Activated CD4-positive, alpha-beta T cell treated with anti-CD3 and anti-CD28 coated beads, Interleukin-2, Interleukin-6, amounts not matched to agents 100 ng/mL and 50 ng/mL, durations not matched to agents 16 hours and 8 hours (primary cell): ENCODE measurements at places on chromosomes 7 and 10.

DNA sequence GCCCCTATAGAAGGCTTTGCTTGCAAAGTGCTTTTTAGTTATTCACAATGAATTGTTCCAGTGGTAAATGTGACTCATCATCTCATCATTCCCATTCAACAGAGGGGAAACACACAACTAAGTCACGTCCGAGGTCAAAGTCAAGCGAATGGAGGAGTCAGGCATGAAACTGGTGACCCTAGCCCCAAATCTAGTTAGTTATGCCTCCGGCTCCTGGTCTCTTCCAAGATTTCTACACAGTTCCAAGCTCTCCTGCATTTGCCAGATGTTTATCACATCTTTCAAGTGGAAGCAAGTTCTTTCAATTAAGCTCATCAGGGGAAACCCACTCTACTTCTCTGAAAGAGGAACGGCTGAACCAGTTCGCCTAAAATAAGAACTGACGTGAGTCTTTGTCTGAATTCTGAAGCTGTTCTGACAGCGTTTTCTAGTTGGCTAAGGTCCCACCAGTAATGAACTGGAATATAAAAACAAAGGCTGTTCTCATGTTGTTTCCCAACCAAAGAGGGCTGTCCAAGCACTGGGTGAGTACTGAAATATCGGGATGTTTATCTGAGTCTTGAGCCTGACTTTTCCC is 140.9 kb upstream of the NRBF2 start:
- DNase-seq = peak; percentile 32

- no peak for DNase-seq
Measured at GRCh38 chr10:11014671-11015445, 2.8 kb upstream of the CELF2 start.

DNA sequence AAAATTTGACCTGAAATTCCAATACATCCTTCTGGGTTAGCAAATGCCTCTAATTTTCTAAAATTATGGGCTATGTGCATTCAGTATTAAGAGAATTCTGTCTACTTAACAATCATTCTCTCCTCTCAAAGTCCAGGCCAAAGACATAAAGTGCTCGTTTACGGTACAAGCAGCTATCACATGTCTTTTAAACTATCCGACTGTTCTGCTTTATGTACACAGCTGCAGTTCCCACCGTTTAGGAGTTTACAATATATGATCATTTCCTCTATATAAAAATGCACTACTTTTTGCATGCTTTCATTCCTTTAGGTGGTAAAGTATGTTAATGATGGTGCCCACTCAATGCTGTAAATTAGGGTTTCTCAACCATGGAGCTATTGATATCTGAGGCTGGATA is 34.0 kb downstream of the CDK6 start:
- DNase-seq = no peak

DNA sequence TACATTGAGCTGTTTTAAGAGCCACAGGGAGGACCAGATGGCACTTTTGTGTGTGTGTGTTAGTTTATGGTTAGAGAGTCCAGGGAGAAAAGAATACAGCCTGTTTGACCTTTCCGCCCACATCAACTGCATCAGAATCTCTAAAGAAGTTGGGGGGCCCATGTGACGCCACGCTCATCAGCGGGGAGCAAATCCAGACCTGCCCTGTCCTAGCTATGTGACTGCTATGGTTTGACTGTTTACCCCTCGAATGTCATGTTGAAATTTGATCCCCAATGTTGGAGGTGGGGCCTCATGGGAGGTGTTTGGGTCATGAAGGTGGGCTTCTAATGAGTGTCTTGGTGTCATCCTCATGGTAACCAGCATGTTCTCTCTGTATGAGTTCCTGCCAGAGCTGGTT is 128.0 kb downstream of the ADRA2A start:
- no peak for DNase-seq

GRCh38 chr10:4751211-4751610 is 74.8 kb upstream of the AKR1E2 start:
- DNase-seq = no peak

- DNase-seq = no peak
Measured at GRCh38 chr7:39451901-39452300, 114.3 kb upstream of the YAE1 start.

- no peak for DNase-seq
Measured at GRCh38 chr10:16993186-16993585, 136.4 kb downstream of the CUBN start.

DNA sequence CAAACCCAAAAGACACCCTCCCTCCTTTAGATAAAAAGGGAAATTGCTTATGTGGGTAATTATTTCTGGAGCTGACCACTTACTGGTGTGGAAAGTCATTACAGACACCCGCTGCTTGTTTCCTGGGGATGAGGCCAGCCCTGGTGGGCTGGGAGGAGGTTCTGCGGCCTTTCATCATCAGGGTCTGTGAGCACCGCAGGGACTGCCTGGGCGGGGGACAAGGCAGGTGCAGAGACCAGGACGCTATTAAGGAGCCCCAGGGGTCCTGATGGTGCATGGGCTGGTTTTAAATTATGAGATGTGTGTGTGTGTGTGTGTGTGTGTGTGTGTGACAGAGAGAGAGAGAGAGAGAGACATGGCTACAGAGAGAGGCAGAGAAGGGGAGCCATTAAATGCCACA is 171.2 kb downstream of the DNAJB6 start:
- no peak for DNase-seq

DNA sequence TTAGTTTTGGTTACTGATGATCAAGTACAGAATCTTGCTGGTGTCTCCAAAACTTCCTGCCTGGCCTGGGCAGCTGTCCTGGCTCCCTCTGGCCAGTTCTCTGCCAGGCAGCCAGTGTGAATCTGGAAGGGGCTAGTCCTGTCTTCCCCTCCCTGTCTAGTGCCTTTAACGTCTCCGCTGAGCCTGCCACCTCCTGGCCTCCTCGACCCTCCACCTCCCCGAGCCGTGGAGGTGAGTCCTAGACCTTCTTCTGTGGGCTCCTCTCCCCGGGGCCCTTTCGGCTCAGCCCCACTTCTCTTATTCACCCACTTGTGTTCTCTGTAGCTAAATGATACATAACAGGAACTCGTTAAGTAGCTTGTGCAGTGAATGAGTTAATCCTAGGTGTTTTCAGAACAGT is 218.2 kb downstream of the MGMT start:
- DNase-seq = no peak

GRCh38 chr7:45192621-45193041 is 35.0 kb downstream of the RAMP3 start:
- no peak for DNase-seq

GRCh38 chr10:12780634-12781601 is 220.6 kb downstream of the CCDC3 start:
- DNase-seq = peak; percentile 26

- no peak for DNase-seq
Measured at GRCh38 chr7:128053023-128053422, 21.8 kb upstream of the LRRC4 start.

- DNase-seq = no peak
Measured at GRCh38 chr10:6337382-6337781, 134.7 kb downstream of the PFKFB3 start.

DNA sequence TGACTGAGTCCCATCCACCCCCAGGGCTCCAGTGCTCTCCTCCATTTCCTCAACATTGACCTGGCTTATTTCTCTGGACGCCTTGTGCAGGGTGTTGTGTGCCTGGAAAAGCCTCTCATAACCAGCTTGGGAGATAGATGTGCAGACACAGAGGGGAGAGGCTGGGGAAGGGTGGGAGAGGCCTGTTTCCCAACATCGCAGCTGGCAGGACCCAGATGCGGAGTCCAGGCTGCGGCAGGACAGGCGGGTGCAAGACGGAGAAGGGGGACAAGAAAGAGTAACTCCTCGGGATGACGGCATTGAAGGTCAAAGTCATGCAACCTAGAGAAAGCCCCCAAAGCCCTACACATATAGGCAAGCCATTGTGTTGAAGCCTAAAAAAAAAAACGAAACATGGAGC is 54.1 kb upstream of the ANTXRL start:
- DNase-seq = no peak

DNA sequence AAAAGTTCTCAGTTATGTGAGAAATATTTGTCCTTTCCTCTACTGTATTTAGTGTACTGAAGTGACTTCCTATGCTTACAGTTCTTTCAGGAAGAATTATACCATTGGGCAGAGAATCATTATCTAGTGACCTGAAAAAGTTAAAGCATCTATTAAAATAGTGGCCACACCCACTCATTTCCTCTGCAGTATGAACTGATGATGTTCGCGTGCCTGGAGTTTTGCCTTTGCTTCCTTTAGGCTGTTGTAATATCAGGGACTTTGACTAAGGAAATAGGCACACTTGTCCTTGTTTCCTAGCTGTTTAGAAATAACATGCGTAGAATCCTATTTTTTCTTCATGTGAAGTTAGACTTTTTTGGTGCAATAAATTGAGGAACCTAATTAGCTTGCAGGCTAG is 100.7 kb downstream of the ZMYND11 start:
- DNase-seq = no peak

GRCh38 chr7:130149281-130150139 is 55.7 kb downstream of the TMEM209 start:
- DNase-seq = no peak

- no peak for DNase-seq
Measured at GRCh38 chr10:48670978-48671913, 13.4 kb upstream of the WDFY4 start.

- peak; percentile 51 for DNase-seq
Measured at GRCh38 chr7:86926732-86927131, 132.7 kb downstream of the ELAPOR2 start.
